ENCODE measurements at places on chromosomes 7 and 10.

- no peak for DNase-seq
These were observed 36.3 kb upstream of the IKZF1 start for GRCh38 chr7:50268223-50268622.

DNA sequence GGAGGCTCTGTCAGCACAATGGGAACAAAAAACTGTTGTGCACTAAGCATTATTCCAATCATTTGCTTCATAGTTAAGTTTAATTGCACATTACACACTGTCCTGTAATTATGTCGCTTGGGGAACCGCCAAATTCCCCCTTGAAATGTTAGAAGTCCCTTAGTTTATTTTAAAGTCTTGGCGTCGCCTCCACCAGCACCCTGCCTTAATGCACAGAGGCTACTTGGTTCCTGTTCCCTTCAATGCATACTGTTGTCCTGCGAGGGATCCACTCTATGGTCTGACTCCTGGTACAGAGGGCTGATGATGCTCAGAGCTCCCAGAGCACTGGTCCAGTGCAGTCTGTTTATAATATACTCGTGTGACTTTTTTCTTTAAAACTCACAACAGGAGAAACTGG is 330.7 kb downstream of the ELMO1 start:
- DNase-seq = no peak

- peak; percentile 41 for DNase-seq
These were observed 9.3 kb downstream of the RPP38 start for GRCh38 chr10:15106352-15107013.

DNA sequence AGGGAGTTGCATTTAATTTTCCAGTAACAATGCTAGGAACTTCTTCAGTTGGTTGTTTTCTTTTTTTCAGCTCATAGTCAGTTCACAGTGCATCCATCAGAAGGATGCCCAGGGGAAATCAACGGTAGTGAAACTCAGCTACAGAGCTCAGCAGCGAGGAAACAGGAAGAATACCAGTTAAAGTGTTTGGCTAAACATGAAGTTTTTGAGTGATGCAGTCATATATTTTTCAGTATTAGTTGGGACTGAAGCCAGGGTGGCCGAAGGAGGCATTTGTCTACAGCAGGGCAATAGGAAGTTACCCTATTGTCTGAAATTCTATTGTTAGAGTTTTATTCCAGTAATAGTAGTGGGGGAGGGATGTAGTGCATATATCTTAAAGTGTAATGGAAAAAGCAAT is 45.3 kb upstream of the MALRD1 start:
- no peak for DNase-seq

DNA sequence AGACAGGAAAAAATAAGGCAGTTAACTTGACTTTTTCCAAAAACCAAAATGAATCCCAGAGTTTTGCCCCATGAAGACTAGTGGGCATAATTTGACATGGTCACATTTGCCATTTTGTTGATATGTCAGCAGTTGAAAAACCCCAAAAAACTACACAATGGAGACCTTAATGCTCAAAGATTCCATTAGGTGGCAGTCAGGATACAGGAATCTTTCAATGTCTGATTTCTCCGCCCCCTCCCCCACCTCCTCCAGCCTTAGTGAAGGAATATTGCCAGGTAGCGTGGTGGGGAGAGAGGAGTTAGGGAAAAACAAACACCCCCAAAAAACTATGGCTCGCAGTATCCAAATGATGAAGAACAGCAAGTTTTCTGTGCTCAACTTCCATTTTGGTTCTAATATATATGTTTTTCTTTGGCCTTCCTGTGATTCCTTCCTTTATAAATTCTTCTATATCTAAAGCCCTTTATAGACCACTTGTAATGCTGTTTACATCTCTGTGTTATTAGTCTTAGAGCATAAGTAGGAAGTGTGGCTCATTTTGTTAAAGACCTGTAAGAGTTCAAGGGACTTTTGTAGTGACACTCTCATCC is 6.7 kb upstream of the SMNDC1 start:
- peak; percentile 37 for DNase-seq

DNA sequence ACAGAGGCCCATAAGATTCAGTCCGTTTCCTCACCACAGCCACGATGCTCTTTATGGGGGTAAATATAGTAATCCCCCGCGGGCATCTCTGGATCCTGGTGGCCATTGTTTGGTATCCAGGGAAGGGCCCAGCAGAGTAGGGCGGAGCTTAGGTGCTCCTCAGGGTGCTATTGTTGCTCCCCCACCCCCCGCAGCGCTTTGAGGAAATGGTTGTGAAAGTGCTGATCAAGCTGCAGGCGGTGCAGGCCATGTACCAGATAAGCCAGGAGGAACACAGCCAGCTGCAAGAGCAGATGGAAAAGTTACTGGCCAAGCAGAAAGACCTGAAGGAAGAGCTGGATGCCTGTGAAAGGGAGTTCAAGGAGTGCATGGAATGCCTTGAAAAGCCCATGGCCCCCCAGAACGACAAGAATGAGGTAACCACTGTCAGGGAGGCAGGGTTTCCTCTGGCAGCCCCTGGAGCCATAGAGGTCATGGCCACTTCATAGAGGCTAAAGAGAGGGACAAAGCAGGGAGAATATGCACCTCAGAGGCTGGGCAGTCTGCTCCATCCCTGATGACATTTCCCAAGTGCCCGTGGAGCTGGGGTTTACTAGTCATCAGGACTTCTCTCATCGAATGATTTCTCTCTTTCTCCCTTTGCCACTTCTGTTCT is 17.6 kb upstream of the FLNC start:
- DNase-seq = no peak

DNA sequence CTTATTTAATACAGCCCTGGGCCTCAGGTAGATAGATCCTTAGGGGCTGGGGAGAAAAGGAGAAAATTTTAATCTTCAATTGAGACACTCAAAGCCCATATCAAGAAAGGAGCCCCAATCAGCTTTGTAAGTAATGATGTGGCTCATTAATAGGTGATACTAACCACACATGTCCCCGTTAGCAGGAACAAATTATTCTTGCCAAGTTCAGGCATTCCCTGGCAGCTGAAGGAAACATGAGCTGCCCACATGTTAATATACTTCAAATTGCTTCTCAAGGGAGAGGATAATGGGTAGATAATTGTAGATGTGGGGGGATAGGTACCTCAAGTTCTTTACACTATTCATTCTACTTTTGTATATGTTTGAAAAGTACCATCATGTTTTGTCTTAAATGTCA is 14.5 kb downstream of the IFIT5 start:
- no peak for DNase-seq

DNA sequence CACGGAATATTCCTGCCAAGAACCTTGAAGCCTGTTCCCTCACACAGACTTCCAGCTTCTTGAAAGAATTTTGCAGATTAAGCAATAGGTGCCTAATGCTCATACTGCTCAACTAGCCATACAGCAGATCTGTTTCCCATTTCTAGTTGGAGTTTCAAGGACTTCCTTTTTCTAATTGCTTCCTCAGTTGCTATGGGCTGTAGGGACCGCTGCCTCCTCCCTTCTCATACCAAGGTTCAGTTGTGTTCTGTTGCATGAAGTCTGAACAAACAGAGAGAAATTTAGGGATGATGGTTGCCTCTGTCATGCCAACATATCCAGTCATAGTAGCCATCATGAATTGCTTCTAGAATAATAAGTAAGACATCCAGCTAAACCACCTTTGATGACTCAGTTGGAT is 6.8 kb downstream of the ITGA8 start:
- DNase-seq = no peak
